ENCODE measurements at places on chromosomes 7 and 10. TPM values are rescaled to one million over a fixed set of nuclear protein-coding genes. Genes with fewer than 3 reads are reported as not detected.

Gene EGFR
- 29.3 TPM for total RNA-seq

Gene ZNF727
- total RNA-seq, result 0.15 TPM

Gene CPXM2
- 19.4 TPM for total RNA-seq

Gene KCNH2
- 0.08 TPM for total RNA-seq

Gene OLAH
- total RNA-seq, result not detected

Gene WASHC2A
- total RNA-seq, result 40.8 TPM

Gene PRLHR
- not detected for total RNA-seq

Gene PROSER2
- total RNA-seq, result 2.3 TPM

Gene FAM25C
- total RNA-seq, result not detected

Gene EN2
- under 0.01 TPM for total RNA-seq

Gene TBX20
- total RNA-seq, result 13.5 TPM

Gene NME8
- total RNA-seq, result not detected

Gene MEIG1
- total RNA-seq, result not detected

Gene IL2RA
- total RNA-seq, result not detected

Measured in smooth muscle cell of the coronary artery (primary cell).